ENCODE measurements at places on chromosomes 7 and 10. TPM values are rescaled to one million over a fixed set of nuclear protein-coding genes. Genes with fewer than 3 reads are reported as not detected.

Gene CAV1
- not detected for total RNA-seq

Gene CFAP69
- total RNA-seq, result not detected

Gene CREB5
- not detected for total RNA-seq

Gene HPS1
- total RNA-seq, result 102 TPM

Gene RASSF4
- 0.52 TPM for total RNA-seq

Gene FZD8
- total RNA-seq, result 0.15 TPM

Gene GHRHR
- total RNA-seq, result not detected

Gene NUP42
- total RNA-seq, result 37.9 TPM

Gene GPR141
- not detected for total RNA-seq

Gene HSPA12A
- total RNA-seq, result 0.08 TPM

GRCh38 chr10:128537834-128538330 lies 411.7 kb upstream of the MKI67 start:
- DNase-seq, result no peak

- DNase-seq, result no peak
Measured at GRCh38 chr10:77359287-77359691, 278.3 kb downstream of the KCNMA1 start.

- DNase-seq, result no peak
Measured at GRCh38 chr7:97130417-97131139, 13.1 kb downstream of the SDHAF3 start.

DNA sequence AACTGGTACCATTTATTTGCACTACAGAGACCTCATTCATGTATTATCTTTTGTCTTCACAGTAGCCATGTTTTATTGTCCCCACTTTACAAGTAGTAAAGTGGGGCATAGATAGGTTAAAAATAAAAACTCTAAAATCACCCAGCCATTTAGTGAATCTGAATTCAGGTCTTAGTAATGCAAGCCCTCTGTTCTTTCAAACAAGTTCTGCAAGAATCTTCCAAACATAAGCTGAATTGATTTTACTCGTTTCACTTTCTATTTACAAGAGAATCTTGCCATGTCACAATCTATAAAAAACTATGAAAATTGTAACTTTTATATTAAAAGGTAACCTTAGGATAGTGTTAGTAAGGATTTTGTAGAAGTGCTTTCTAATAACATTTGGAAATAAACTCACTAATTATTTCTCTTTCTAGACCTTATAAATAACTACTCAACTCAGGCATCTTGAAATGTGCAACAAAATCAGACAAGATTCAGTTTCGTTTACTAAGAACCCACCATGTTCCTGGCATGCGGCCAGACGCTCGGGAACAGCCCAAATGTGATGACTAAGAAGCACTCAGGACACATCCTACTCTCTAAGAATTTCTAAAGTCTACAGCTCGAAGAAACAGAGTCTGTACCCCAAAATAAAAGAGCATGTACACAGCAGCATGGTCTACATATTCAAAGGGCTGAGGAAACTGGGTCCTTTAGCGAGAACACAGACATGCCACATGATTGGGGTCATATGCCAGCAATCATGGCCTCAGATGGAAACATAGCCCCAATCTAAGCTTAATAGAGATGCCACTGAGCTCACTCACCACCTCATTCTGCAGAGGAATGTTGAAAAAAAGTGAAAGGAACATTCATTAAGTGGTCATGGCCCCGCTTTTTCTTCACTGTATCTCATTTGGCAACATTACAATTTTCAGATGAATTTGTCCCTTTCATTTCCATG lies 167.6 kb downstream of the AMPH start:
- peak; percentile 82 for DNase-seq

DNA sequence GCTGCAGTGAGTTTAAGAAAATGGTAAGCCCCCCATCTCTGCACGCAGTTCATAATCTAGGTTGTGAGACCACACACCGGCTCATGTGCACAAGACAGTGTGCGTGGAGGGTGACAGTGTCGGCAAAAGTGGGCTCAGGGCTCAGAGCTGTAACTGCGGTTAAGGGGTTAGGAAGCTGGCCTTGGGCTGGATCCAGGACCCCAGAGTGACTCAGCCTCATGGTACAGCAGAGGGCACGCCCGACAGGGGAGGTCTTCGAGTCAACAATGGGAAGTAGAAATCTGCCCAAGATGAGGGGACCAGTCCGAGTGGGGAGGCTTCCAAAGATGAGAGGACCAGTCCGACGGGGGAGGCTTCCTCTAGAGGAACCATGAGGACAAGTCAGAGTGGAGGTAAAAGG lies 437.7 kb downstream of the DNAJB6 start:
- no peak for DNase-seq

GRCh38 chr7:93327006-93327633 lies 95.0 kb downstream of the VPS50 start:
- no peak for DNase-seq

DNA sequence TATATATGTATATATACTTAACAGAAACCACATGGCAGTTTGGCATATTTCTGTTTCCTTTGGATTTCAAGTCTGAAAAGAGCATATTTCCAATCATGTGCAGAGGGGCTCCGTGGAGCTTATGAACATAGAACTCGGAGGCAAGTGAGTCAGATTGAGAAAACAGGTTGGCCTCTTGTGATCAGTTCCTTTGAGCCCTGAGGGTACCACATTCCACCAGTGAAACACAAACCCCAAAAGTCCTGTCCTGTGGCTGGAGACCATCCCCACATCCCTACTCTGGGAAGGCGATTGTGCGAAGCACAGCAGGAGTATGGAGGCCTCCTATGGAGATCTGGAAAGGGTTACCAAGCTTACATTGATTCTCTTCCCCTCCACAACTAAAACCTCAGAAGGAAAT lies 196.7 kb upstream of the TMEM72 start:
- no peak for DNase-seq

DNA sequence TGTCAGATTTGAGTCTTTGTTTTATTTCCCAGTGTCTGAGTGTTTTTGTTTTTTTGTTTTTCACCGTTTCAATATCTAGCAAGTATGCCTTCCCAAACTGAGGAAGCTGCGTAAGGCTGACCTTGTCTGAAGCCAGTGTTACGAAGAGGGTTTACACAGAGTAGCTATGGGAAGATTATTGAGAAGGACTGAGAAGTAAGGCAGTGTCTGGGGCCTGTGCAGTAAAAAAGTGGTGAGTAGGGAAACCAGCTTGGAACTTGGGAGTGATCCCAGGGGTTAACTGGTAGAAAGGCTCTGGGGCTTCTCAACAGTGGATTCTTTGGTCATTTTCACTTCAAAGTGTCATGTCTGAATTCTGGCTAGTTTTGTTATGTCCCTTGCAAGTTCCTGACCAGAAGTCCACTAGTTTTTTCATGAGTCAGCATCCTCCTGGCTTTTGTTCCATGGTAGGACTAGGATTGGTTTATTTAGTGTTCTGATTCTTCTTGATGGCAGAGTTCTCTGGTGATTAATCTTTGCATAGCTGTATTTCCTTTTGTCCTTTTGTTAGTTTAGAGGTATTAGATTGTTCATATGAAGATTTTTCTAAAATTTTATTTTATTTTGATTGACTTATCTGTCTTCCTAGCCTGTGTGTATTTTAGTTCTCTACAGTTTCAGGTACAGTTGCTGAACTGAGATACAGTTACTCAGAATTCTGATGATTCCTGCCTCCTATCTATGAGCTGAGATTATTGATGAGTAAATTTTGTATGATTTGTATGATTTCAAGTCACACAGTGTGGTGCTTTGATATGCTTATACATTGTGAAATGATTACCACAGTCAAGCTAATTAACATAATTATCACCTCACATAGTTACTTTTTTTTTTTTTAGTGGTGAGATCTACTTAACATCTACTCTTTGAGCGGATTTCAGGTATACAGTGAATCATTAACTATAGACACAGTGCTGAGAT lies 19.0 kb downstream of the GARS1 start:
- no peak for DNase-seq

DNA sequence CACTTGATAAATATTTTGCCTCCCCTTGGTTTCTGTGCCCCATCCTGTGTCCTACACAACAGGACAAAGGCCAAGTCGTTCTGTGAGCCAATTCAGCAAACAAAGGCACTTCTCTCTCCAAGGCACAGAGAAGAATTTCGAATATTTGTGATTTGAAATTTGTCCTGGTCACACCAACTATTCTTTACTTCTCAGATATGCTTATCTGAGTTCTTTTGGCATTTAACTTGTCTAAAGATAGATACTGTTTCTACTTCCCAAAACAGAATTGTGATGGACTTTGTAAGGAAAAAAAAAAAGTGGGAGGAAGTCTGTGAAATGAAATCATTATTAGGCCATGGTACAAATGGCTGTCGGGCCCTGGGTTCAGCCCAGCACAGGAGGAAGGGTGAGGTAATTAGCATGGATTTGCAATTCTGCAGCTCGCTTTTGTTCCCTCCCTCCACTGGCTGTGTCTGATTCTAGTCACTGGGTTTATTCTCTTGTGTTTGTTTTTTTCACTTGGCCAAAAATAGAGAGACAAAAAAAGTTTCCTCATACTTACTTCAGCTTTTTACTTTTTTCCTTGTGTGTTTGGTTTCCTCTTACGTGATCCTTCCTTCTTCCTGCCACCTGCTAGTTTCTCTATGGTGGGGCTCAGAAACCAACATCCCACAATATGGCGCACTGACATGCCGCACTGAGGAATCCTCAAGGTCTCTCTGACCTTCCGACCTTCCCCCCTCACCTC lies 108.2 kb upstream of the MKLN1 start:
- DNase-seq, result no peak

DNA sequence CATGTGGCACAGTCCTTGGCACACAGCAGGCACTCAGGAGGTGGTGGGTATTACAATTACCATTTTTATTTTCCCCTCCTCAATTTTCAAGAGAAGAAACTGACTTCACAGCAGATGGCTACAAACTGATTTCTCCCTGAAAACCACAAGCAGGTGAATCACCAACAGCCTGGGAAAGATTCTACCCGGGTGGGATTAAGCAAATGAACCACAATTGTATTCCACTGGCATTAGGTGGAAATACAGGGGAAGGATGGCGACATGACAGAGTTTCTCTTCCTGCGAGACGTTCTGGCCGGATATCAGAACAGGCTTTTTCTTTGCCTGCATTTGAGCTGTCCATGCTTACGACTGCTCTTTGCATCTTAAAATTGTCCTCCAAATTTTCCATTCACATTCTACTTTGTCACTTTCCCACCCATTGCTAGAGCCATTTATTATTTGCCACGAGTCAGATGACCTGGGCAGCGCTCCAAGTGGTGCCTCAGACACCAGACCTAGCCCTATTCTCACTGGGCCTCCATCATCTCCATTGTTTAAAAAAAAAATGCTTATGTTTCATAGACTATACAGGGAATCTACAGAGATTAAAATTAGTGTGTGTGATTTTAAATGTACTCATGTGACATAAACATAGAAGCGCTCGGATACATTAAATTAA lies 4.6 kb downstream of the DENND11 start:
- no peak for DNase-seq

- no peak for DNase-seq
Measured at GRCh38 chr10:3258394-3258793, 85.8 kb upstream of the PITRM1 start.

All from activated CD4-positive, alpha-beta T cell treated with anti-CD3 and anti-CD28 coated beads, Interleukin-2, amount 10 ng/mL, durations not matched to agents 7 days and 5 days (primary cell).